Adrenal gland (tissue), 19 donors: ENCODE measurements at places on chromosomes 11 and 22. TPM values are rescaled to one million over a fixed set of nuclear protein-coding genes. Genes with fewer than 3 reads are reported as not detected.

- no peaks in the 10 kb centered on the region for H3K4me1 ChIP-seq
- H3K27ac ChIP-seq, result no peak overlapping the region
- H3K27me3 ChIP-seq, result no peaks in the 10 kb centered on the region
- no peak overlapping the region for H3K4me3 ChIP-seq
- no peaks in the 10 kb centered on the region for H3K36me3 ChIP-seq
Measured at GRCh38 chr11:291281-292210, 2.6 kb downstream of the PGGHG start.

The GLB1L3 gene
- total RNA-seq, result not detected

DNA sequence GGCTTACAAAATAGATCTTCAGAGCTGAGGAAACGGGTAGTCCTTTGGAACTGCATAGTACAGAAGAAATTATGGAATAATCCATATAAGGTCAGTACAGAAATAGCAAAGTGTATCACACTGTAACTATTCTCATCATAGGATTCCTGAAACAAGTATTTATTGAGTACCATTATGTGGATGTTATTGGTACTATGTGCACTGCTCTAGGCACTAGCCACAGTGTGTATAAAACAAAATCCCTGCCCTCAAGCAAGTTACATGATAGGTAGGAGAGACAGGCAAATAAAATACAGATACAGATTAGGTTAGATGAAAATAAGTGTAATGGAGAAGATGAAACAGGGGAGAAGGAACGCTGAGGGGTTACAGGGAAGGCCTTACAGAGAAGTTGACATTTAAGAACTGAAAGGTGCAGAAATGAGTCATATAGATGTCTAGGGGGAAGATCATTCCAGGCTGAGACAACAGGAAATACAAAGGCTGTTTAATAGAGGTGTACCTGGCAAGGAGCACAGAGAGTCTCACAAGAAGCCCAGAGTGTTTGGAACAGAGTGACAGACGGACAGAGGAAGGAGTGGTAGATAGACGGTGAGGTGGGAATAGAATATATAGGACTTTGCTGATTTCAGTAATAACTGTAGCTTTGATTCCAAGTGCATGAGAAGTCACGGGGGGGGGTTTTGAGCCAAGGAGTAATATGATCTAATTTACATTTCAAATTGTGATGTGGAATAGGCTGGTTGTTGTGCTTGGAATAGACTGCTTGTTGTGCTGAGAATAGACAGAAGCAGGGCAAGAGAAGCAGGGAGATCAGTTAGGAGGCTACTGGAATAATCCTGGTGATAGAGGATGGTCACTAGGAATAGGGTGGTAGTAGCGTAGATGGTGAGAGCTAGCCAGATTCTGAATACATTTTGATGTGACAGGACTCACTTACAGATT lies 13.7 kb downstream of the RNF141 start:
- H3K36me3 ChIP-seq, result peaks cover 54% of the 10 kb centered on the region
- peaks cover 29% of the 10 kb centered on the region for H3K4me1 ChIP-seq
- no peak overlapping the region for H3K27ac ChIP-seq
- H3K27me3 ChIP-seq, result no peaks in the 10 kb centered on the region
- DNase-seq, result no peak

GRCh38 chr22:20083157-20083890 lies 3.3 kb downstream of the DGCR8 start:
- DNase-seq, result no peak
- H3K27ac ChIP-seq, result no peak overlapping the region
- H3K4me3 ChIP-seq, result no peak overlapping the region

GRCh38 chr11:92475819-92476218 lies 251.2 kb downstream of the FAT3 start:
- H3K36me3 ChIP-seq, result no peaks in the 10 kb centered on the region
- no peaks in the 10 kb centered on the region for H3K4me1 ChIP-seq
- no peak overlapping the region for H3K4me3 ChIP-seq
- no peak for DNase-seq

DNA sequence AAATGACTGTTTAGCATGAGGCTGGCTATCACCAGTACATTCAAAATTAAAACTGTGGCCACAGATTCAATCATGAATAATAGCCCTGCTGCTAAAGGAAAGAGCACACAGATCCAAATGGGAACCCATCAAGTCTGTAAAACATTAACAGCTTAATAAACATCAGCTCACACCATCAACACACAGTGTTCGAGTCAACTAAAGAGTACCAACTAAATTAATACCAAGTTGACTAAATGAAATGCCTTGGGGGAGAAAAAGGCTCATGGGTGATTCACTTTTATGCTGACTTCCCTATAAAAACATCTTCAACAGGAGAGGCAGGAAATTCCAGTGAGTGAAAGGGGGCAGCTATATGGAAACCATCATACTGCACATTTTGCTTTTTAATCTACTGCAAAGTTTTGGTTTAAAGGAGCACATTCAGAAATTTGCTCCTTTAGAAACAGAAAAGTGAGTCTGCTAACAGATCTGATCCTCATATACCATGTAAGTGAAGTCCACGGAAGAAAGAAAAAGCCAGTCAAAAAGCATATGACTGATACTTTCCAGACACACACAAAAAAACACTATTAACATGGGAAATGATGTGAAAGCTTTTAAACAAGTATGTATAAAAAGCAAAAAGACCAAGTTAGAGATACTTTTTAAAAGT lies 16.3 kb downstream of the LGR4 start:
- H3K27ac ChIP-seq, result no peak overlapping the region
- H3K4me3 ChIP-seq, result no peak overlapping the region

GRCh38 chr22:24233235-24233634 lies 11.6 kb downstream of the GGT5 start:
- no peak for DNase-seq
- peak overlapping the region; percentile 22 for H3K27ac ChIP-seq
- no peaks in the 10 kb centered on the region for H3K36me3 ChIP-seq
- no peaks in the 10 kb centered on the region for H3K27me3 ChIP-seq

The MYRF gene
- total RNA-seq, result 0.35 TPM

GRCh38 chr11:116312570-116313391 lies 460.0 kb downstream of the BUD13 start:
- no peaks in the 10 kb centered on the region for H3K27me3 ChIP-seq
- no peak overlapping the region for H3K4me3 ChIP-seq
- H3K27ac ChIP-seq, result no peak overlapping the region

GRCh38 chr11:78229106-78229505 lies 40.4 kb downstream of the USP35 start:
- H3K4me3 ChIP-seq, result no peak overlapping the region
- H3K36me3 ChIP-seq, result peaks cover 26% of the 10 kb centered on the region
- H3K27ac ChIP-seq, result no peak overlapping the region
- DNase-seq, result no peak
- H3K4me1 ChIP-seq, result peaks cover 35% of the 10 kb centered on the region

DNA sequence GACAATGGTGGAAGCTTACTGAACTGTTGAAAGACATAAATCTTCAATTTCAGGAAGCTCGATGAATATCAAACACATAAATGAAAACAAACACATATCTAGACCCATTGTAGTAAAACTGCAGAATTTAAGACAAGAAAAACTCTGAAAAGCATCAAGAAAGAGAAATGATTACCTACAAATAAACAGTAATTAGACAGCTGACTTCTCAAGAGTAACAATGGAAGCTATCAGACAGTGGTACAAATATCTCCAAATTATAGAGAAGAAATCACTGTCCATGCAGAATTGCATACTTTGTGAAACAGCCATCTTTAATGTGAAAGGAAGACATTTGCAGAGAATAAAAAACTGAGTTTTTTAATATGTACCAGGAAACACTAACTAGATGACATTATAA lies 45.7 kb downstream of the ANO3 start:
- H3K36me3 ChIP-seq, result no peaks in the 10 kb centered on the region
- H3K4me1 ChIP-seq, result no peaks in the 10 kb centered on the region
- DNase-seq, result no peak
- no peak overlapping the region for H3K4me3 ChIP-seq
- no peaks in the 10 kb centered on the region for H3K27me3 ChIP-seq
